ENCODE measurements at places on chromosomes 6 and 20. TPM values are rescaled to one million over a fixed set of nuclear protein-coding genes. Genes with fewer than 3 reads are reported as not detected.

The TMEM170B gene
- total RNA-seq = 7.9 TPM

The SLC13A3 gene
- total RNA-seq = 10.0 TPM

DNA sequence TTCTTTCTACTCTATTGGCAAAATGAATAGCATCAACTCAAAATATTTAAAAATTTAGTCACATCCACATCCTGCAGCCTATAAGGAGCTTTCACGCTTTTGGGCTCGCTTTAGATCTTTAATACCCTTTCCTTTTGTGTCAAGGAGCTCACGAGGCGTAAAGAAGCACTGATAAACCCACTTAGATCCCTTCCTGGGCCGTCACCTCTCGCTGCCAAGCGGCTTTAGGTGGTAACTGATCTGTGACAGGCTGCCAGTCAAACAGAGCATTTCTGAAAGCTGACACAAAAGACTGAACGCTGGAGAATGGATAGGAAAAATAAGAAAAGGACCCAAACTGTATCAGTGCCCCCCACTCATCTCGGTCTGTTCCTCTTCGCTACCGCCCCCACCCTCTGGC lies 385.7 kb upstream of the MMS22L start:
- H3K36me3 ChIP-seq = no peaks in the 10 kb centered on the region
- no peak overlapping the region for H3K27ac ChIP-seq
- H3K27me3 ChIP-seq = no peaks in the 10 kb centered on the region
- no peak for DNase-seq

The TAAR8 gene
- total RNA-seq = not detected

The THEMIS gene
- 0.22 TPM for total RNA-seq

The LST1 gene
- 18.9 TPM for total RNA-seq

DNA sequence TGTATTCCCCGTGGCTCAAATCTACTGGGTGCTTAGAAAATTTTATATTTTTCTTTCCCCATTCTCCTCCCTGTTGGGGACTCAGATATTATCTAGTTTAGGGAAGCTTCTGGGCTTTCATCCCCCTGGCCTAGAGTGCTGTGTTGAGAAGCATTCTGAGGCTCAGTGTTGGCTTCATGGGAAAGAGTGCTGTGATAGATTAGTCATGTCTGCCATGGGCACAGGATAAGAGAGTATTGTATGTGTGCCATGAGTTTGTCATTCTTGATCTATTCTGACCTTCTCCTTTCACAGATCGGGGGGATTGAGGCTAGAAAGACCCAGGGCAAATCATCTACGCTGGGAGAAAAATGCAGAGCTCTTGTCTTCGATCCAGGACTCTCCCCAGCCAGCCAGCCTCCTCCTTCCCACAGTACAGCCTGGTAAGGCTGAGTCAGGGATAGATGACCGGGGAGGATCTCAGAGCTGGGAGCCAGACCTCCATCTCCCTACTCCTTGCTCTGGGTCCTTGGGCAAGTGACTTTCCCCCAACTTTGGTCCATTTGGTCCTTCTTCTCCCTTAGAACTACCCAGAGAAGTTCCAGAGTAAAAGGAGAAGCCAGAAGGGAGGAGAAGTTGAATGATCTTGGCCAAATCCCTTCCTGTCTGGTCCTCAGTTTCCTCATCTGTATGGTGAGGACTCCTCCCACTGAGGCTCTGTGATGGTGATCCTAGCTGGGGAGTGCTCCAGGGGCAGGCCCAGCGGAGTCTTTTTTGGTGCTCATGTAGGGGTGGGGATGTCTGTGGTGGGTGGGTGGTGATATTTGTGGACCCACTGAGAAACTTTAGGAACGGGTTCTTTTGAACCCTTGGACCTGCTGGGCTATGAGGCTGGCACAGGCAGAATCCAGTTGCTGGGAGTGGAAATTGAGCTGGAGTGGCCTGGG lies 5.0 kb downstream of the SRC start:
- peaks cover 31% of the 10 kb centered on the region for H3K4me1 ChIP-seq
- H3K27ac ChIP-seq = no peak overlapping the region
- no peak for DNase-seq
- H3K4me3 ChIP-seq = no peak overlapping the region
- no peaks in the 10 kb centered on the region for H3K36me3 ChIP-seq

- H3K4me3 ChIP-seq = no peak overlapping the region
- H3K27ac ChIP-seq = no peak overlapping the region
- H3K27me3 ChIP-seq = no peaks in the 10 kb centered on the region
- H3K4me1 ChIP-seq = no peaks in the 10 kb centered on the region
Observed at GRCh38 chr20:23644164-23644563, 6.4 kb upstream of the CST3 start.

DNA sequence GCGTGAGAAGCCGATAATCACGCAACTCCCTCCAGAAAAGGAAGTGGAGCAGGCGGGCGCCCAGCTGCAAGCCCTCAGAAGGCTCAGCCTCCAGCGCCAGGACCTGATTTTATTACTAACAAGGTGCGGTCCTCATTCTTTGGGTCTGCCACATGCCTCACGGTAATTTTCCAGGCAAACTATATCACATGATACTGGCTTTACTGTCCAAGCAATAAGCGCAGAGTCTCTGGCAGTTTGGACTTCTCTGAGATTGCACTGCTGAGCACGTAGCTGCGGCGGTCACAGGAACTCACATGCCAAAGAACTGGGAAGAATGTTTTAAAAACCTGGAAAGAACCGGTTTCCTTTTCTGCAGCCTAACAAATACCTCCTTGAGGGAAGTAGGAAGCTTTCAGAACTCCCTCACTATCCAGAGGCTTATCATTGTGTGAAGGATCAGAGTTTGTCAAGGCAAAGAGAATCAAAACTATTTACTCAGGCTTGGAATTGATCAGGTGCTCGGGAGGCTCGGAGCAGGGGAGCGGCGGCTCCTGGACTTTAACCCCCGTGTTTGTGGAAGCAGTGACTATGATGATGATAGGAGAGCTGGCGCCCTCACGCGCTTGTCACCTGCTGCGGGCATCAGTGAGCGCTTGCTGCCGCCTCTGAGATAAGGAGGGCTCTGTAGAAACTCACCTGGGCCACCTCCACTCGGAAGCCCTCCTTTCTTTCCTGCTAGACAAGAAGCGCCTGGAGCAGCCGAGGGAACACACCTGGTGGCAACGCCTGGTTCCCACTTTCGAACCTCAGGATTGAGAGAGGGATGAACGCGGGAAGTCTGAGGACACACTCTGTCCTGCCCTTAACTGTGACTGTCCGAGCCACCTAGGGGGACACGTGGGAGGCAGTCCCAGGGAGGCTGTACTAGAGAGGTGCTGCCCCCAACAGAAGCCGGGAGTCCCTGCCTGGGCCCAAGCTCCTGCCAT lies 27.2 kb upstream of the SYNJ2 start:
- DNase-seq = no peak
- H3K4me1 ChIP-seq = no peaks in the 10 kb centered on the region
- no peak overlapping the region for H3K27ac ChIP-seq
- peak overlapping the region; percentile 33 for H3K4me3 ChIP-seq
- H3K27me3 ChIP-seq = no peaks in the 10 kb centered on the region
